ENCODE measurements at places on chromosomes 6 and 20.

GRCh38 chr6:22383016-22383415, 86.2 kb upstream of the PRL start:
- DNase-seq, result no peak

DNA sequence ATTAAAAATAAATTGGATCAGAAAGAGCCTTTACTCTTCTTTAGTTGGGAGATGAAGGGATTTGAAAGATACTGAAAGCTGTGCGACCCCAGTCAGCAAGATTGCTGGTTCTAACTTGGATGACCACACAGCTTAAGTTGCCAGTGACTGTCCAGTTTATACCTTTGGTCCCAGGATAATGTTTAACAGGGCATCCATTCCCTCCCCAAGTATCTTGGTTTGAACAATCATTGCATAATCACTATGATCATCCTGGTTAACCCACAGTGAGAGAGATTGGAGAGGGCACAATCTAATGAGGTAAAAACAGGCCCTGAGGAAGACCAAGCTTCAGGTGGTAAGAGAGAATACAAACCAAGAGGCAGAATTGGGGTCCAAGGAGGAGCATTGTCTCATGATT, 798.3 kb downstream of the MAFB start:
- no peak for DNase-seq

DNA sequence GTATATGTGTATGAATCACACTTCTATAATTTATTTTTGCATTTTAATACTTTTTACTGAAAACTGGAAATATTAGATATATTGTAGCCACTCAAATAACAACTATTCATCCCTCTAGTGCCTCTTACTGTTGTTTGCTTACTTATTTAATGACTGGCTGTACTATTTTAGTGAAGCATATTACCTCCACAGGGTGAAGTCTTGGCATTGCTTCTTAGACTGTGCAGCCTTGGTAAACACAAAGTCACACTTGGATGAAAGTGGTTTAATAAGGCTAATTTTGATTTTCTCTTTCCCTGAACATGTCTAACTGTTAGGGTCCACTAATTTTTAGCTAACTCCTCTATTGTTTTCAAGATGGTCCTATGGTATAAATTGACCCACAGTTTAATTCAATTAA, 1043.2 kb upstream of the ADGRB3 start:
- DNase-seq, result no peak

DNA sequence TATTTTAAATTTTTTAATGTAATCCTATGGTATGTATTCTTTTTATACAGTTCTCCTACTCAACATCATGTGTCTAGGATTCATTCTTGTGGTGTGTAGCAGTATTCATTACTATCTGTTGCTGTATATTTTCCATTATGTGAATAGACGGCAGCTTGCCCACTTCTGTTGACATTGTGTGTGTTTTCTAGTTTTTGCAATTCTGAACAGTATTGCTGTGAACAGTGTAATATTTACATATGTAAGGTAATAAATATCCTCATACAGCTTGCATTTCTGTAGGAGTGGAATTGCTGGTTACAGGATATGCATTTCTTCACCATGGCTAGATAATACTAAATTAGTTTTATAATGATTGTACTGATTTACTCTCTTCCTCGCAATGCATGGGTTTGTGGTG, 51.9 kb downstream of the SCAF8 start:
- no peak for DNase-seq

Data from NAMALWA (cell line).